ENCODE measurements at places on chromosomes 5 and 9. TPM values are rescaled to one million over a fixed set of nuclear protein-coding genes. Genes with fewer than 3 reads are reported as not detected.

The ALDH1B1 gene
- total RNA-seq, result 21.6 TPM

The ASPN gene
- 17.5 TPM for total RNA-seq

The ARSI gene
- 0.16 TPM for total RNA-seq

The F12 gene
- total RNA-seq, result not detected

The NR4A3 gene
- total RNA-seq, result 6.2 TPM

The PTPN3 gene
- total RNA-seq, result 27.4 TPM

The PCDHB12 gene
- total RNA-seq, result 0.69 TPM

The STPG3 gene
- total RNA-seq, result 0.58 TPM

The HAVCR2 gene
- 3.1 TPM for total RNA-seq

The PCDHGC4 gene
- total RNA-seq, result 1.8 TPM

The DMRTA1 gene
- total RNA-seq, result 0.77 TPM

The GFI1B gene
- total RNA-seq, result 0.27 TPM

The ZNF474 gene
- not detected for total RNA-seq

The POLK gene
- 21.1 TPM for total RNA-seq

The SLC25A2 gene
- not detected for total RNA-seq

The BHMT2 gene
- 7.9 TPM for total RNA-seq

The WWC1 gene
- 2.2 TPM for total RNA-seq

The PCDHA1 gene
- not detected for total RNA-seq

The AGXT2 gene
- not detected for total RNA-seq

The ABLIM3 gene
- 122 TPM for total RNA-seq

The FOCAD gene
- total RNA-seq, result 29.0 TPM

The SLIT3 gene
- total RNA-seq, result 22.7 TPM

The SRD5A1 gene
- total RNA-seq, result 2.5 TPM

The TAF11L10 gene
- total RNA-seq, result not detected

The NKD2 gene
- total RNA-seq, result 3.7 TPM

The TMC1 gene
- total RNA-seq, result 0.25 TPM

The F2RL1 gene
- 2.0 TPM for total RNA-seq

The TRIM36 gene
- total RNA-seq, result 0.44 TPM

The SPINK4 gene
- not detected for total RNA-seq

The PHF24 gene
- total RNA-seq, result 0.11 TPM

The GLRA1 gene
- not detected for total RNA-seq

The CNTFR gene
- total RNA-seq, result 4.6 TPM

The PDE8B gene
- total RNA-seq, result 5.9 TPM

The ENHO gene
- not detected for total RNA-seq

The STC2 gene
- 12.4 TPM for total RNA-seq

The SHROOM1 gene
- total RNA-seq, result 4.9 TPM

The GLDC gene
- not detected for total RNA-seq

The PSAT1 gene
- total RNA-seq, result 0.77 TPM

The SUSD3 gene
- total RNA-seq, result 0.60 TPM

The GZMA gene
- total RNA-seq, result 1.5 TPM

The MEIKIN gene
- not detected for total RNA-seq

The TPD52L3 gene
- not detected for total RNA-seq

The PCDHA7 gene
- total RNA-seq, result not detected

The SLC6A7 gene
- not detected for total RNA-seq

The DMRT3 gene
- total RNA-seq, result not detected

The PTAR1 gene
- 23.2 TPM for total RNA-seq

The FAM53C gene
- 26.7 TPM for total RNA-seq

The AFF4 gene
- total RNA-seq, result 32.1 TPM

The LHX2 gene
- not detected for total RNA-seq

The RASGRF2 gene
- 4.8 TPM for total RNA-seq

The CDC42SE2 gene
- 10.3 TPM for total RNA-seq

The COQ4 gene
- total RNA-seq, result 32.0 TPM

The OR1J4 gene
- total RNA-seq, result not detected

The TXNDC8 gene
- not detected for total RNA-seq

The CDC25C gene
- not detected for total RNA-seq

The IFNB1 gene
- not detected for total RNA-seq

The ALDH1A1 gene
- 20.7 TPM for total RNA-seq

The SLC27A6 gene
- total RNA-seq, result 61.1 TPM

The PSIP1 gene
- 22.5 TPM for total RNA-seq

The PPIC gene
- total RNA-seq, result 47.5 TPM

Data from left ventricle myocardium inferior (tissue), 1 donor.